ENCODE measurements at places on chromosomes 4 and X.
A peak's percentile ranks its signal among the peaks of the same experiment; 100 is the strongest.

GRCh38 chrX:31376408-31377022, 304.7 kb upstream of the FTHL17 start:
- DNase-seq, result no peak

- DNase-seq, result no peak
Observed at GRCh38 chrX:139044680-139045079, 333.2 kb upstream of the FGF13 start.

DNA sequence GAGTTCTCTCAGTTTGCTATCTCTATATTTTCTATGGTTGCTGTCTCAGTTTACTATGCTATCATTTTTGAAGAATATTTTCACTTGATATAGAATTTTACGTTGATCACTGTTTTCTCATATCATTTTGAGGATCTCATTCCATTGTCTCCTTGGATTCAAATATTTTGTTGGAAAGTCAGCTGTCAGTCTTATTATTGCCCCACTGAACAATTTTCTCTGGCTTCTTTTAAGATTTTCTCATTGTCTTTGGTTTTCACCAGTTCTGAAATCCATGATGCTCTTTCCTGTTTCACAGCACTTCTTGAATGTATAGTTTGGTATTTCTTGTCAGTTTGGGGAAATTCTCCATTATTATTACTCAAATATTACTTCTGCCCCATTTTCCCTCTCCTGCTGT, 81.1 kb downstream of the ENPP6 start:
- DNase-seq, result no peak

DNA sequence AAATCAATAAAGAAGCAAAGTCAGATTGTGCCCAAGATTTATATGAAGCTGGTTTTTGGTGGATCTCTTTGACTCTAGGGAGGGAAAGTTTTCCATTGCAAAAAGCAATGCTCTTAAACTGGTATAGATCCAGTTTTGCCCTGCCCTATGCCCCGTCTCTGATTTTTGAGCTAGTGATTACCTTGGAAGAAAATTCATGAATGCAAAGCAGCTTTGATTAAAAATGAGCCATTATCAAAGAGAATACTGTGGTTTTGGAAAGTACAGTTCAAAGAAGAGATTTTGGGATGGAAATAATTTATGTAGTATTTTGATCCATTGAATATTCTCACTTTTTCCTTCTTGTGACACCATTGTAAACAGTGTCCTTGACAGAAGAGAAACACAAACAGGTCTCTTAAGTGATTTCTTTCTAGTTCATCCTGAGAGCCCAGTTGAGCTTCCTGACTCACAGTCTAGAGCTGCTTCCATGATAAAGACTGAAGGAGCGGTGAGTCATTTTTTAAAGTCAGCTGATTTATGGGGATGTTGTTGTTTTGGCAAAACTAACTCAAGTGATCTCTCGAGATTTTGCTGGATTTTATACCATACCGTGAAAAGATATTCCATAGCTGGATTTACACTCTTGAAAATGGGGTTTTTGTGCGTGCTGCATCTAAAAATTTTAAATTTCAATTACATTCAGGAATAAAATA, 76.7 kb downstream of the AFF1 start:
- DNase-seq, result peak; percentile 96

DNA sequence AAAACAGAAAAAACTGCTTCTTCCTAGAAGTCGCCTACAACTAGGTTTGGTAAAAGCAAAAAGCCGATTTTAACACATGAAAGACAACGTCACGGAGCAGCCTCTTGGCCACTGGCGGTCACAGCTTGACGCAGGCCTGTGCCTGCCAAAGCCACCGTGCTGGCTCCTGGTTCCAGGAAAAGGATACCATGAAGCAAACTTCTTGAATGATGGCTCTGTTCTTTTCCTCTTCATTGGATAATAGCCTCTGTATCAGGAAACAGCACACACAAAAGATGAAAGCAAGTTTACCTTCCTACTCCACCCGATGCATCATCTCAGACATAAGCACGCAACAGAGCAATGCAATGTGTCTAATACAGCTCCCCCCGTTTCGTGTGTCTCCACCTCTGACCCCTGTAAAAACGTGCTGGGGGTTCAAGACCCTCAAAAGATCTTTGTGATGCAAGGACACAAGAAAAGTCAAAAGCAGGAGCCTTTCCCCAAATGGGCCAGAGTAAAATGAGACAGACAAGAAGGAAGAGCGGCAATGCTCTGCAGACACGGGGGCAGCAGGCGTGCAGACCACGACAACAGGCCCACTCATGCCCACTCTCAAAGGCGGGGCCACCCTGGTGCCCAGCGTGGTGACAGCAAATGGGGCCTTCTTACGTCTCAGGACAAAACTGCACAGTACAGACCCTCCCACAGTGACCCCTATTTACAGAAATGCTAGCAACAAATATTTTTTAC, 19.4 kb downstream of the GAK start:
- no peak for DNase-seq

DNA sequence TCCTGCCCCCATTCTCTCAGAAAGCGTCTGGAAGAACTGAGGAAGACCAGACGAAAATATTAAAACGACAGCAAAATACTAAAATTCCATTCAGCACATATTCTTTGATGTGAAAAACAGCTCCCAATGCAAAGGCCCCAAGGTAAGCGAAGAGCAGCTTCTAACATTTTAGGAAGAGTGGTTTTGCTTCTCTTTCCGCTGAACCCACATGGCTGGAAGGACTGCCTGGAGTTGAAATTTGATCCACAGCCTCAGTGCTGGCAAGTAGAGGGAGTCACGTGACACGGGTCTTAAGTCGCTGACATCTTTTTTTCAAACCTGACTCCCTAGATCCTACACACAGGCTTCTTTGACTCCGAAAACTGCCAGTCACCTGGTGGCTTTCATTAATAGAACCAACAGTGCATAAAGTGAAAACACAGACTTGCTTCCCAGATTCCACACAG, at the start of gene FAM13A:
Gene FAM13A, minus strand, starts transcription at position 233 of the 446 bp plus-strand sequence. Its CDS starts 221 bp downstream, at position 12.
- DNase-seq, result peak; percentile 97

GRCh38 chrX:142999199-142999701, 26.5 kb upstream of the SPANXN4 start:
- DNase-seq, result peak; percentile 18

DNA sequence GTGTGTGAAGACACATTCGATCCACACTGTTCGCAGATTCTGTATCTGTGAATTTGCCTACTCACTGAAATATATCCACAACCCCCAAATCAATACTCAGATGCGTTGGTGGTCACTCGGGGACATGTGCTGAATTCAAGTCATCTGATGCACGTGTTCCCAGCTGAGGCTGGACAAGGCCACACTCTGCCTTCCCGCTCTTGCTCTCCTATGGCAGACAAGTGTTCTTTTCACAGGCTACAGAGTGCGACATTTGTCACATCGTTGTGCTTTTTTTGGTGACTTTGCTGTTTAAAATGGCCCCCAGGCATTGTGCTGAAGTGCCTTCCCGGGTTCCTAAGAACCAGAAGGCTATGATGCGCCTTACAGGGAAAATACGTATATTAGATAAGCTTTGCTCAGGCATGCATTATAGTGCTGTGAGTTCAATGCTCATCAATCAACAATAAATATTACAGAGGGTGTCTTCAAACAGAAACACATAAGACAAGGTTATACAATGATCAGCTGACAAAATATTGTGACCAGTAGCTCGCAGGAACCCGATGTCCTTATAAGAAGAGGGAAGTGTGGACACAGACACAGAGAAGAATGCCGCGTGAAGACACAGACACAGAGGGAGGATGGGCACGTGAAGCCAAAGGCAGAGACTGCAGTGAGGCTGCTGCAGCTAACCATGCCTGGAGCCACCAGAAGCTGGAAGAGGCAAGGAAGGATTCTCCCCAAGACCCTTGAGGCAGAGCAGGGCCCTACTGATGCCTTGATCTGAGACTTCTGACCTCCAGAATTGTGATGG, 42.0 kb downstream of the IRF2 start:
- DNase-seq, result no peak

- DNase-seq, result peak; percentile 68
Observed at GRCh38 chr4:73446336-73446938, 10.4 kb downstream of the AFP start.

DNA sequence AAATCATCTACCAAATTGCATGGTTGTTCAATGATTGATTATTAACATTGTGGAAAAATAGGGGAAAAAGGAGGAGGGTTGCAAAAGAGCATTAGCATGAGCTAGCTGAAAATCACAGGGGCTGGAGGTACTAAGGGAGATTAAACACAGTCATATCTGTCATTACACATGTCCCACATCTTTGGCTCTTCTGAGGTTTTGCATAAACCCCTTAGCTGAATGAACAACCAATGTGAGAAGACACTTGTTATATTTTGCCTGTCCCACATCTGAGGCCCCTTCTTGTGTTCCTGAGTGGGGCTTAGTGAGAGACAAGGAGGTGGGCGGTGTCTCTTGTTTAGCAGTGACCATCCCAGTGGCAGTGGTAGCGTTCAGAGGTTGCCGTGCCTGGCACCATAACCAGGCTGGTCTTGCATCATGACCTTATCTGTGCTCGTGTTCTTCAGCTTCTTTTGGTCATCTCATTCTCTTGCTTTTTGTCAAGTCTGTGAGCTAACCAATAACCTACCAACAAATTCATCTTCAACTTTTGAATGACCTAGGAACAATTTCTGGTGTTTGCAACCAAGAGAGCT, 95.6 kb downstream of the MID1IP1 start:
- DNase-seq, result no peak

DNA sequence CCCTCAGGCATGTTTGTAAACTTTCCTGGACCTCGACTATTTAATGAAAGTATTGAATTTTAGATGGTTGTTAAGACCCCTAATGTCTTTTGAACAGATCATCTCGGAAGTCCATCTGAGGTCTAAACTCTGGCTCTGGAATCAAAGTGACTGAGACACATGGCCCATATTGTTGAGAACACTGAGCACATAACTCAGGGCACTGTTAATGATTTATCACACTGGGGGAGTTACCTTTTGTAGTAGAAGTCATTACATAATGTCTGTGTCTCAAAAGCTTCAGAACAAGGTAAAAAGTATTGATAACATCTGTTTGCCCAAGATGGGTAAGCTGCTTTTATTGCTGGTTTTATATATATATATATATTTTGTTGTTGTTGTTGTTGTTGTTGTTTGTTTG, 103.4 kb upstream of the HS3ST1 start:
- DNase-seq, result no peak

- no peak for DNase-seq
Observed at GRCh38 chr4:56513517-56513916, 7.9 kb downstream of the ARL9 start.
